ENCODE measurements at places on chromosomes 7 and 10. TPM values are rescaled to one million over a fixed set of nuclear protein-coding genes. Genes with fewer than 3 reads are reported as not detected.
A peak's percentile ranks its signal among the peaks of the same experiment; 100 is the strongest.

GRCh38 chr7:23863209-23863787, 153.3 kb downstream of the STK31 start:
- DNase-seq = no peak

- no peak for DNase-seq
Observed at GRCh38 chr7:4109481-4110110, 572.5 kb upstream of the FOXK1 start.

DNA sequence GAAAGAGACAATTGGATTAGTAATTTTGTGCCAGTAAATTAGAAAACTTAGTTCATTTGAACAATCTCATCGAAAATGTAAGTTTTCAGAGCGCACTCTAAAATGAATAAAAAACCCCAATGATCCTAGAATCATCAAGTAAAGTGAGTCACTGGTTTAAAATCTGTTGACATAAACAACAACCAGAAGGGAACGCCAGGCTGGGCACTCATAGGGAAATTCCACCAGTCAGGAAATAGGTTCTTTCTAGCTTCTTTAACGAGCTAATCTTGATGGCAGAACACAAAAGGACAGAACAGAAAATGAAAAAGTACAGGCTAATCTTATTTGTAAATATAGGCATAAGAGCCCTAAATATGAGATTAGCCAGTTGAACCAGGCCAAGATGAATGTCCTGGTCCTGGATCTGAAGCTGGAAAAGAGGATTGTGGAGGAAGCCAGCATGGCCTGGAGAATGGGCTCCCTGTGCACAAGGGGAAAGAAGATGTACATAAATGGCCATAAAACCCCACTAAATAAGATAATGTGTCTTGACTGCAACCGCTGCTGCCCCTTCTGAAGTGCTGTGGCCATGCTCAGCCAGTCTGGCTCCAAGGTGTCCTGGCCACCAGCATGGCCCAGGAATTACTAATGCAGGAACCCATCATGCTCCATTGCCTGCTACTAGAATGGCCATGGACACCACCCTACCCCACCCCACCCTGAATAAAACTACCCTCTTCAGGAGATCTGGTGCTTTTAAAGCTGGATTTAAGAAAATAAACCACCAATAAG, 114.0 kb downstream of the WDFY4 start:
- DNase-seq = no peak

DNA sequence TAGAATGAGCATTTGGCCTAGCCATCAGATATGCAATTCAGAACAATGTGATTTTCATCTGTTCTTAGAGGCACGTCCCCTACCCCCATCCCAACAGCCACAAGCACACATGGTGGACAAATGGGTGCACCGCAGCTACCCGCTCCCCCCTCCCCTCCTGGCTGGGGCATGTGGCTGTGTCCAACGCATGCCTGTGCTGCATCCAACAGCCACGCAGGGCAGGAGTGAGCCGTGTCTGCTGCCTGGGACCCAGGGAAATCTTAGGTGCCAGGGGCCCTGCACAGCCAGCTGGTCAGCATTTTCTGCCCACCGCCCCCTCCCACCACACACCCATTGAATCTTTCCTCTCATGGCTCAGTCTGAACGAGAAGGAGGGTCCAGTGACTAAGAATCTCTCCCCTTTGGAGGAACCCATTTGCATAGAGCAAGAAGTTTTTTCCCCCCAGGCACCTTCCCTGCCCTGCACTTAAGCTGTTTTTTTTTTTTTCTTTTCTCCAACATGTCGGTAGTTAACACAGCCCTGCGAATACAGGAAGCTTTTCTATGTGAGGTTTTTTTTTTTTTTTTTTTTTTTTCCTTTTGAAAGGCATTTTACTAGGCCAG, 138.9 kb downstream of the WDR11 start:
- no peak for DNase-seq

GRCh38 chr7:117435475-117436043, 8.3 kb upstream of the ASZ1 start:
- no peak for DNase-seq

GRCh38 chr10:76697923-76698322, 939.7 kb downstream of the KCNMA1 start:
- no peak for DNase-seq

DNA sequence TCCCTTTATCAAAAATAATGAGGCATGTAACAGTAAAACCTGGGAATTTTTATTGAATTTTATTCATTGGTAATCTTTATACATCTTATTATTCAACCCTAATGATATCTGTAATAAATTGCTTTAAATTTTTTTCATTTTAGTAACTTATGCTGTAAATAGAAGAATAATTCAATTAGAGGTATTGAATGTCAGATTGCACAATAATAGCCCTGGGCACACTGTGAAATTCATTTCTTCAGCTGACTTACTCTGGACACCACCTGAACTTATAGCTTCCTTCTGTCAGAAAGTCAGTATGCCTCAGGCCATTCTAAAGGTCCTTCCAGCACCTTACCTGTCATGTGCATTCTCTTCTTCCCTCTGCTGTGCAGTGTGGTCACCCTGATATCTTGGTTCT, 59.2 kb downstream of the ADAM22 start:
- no peak for DNase-seq

- peak; percentile 55 for DNase-seq
Observed at GRCh38 chr7:27834179-27834921, 94.4 kb downstream of the TAX1BP1 start.

GRCh38 chr10:86965986-86966654, 2.2 kb upstream of the ADIRF start:
- no peak for DNase-seq

- DNase-seq = peak; percentile 94
Observed at GRCh38 chr7:12686234-12686890, 1.1 kb upstream of the ARL4A start.

DNA sequence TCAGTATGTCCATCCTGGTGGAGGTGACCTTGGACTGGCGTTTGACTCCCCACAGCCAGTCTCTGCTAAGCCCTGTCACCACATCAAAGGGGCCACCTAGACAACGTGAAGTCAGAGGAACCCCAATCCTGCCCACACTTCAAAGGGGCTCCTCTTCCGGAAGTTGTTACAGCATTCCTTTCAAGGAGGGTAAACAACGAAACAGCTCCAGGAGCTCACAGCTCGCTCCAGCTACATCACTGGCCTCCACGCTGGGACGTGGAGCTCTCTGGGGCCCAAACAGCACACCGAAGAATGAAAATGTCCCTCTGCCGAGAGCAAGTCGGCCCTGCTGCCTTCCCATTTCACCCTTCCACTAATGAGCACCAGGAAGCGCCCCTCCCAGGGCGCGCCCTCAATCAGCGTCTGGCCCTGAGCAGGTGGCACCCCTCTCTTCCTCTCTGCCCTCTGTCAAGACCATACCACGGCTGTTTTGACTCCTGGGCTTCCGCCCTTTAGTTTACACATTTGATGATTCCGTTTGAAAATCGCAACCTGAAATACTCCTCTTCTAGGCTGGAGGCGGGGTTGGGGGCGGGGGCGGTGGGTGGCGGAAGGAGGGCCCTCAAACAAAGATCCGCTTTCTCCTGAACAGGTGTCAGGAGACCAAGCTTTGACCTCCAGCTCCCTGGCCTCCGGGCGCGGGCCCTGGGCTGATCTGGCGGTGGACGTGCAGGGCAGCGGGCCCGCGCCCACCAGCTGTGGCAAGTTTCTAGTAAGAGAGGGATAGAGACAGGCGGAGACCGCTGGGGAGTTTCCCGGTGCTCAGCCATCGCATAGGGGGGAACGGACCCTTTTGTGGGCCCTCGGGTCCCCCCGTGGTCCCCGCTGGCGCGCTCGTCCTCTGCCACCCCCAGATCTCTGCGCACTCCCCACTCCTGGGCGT, 53.1 kb upstream of the KDM7A start:
- DNase-seq = no peak

- no peak for DNase-seq
Observed at GRCh38 chr10:88041243-88042159, 178.1 kb downstream of the PTEN start.

GRCh38 chr10:29050081-29050480, 238.8 kb upstream of the LYZL1 start:
- no peak for DNase-seq

DNA sequence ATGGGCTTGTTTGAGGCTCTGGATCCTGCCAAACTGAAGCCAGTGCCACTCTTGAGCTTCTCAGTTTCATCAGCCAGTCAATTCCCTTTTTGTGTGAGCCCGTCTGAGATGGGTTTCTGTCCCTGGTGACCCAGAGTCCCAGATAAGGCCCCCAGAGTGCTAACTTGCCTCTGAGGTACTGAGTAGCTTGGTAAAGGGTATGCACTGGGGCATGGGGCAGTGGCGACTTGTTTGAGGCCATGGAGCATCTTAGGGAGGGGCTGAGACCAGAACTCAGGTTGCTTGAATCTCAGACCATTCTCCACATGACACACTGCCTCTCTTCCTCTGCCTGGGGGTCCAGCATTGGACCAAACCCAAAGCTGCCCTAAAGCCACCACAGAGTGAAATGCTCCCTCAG, 35.2 kb upstream of the NANOS1 start:
- DNase-seq = no peak

GRCh38 chr10:43293677-43294057, 26.8 kb upstream of the RASGEF1A start:
- no peak for DNase-seq

DNA sequence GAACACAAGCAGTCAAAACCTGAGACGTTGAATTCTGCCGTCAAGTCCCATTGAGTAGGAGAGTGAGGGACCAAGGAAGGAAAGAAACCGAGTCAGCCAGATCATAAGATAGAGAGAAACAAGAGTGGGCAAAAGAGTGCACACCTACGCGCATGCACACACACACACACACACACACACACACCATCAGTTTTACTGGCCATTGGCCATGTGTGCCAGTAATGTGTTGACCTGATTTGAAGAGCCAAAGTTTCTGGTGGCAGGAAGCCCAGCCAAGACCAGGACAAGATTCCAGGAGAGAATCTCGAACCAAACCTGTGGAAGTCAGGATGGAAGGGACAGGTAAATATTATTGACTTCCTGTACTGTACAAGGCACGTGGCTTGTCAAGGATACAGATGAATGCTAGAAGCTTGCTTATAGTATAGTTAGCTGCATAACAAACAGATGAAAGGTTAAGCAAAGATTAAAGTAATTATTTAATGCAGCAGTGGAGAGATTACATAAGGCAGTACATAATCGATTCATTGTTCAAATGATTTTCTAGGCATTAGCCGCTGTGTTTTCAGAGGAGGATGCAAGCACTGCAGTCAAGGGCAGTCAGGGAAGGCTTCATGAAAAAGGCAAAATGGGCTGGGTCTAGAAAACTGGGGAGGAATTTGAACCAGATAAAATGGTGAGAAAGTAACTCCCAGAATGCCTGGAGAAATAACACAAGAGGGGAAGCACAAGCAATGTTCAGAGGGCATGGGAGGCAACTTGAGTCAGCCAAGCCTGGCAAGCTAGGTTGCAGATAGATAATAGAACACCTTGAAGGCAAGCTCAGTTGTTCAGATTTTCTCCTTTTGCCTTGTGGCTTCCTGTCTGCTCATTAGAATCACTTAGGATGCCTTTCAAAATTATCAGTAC, 2.7 kb upstream of the HYCC1 start:
- no peak for DNase-seq

GRCh38 chr10:43739161-43739560, 90.5 kb upstream of the ZNF32 start:
- DNase-seq = no peak

DNA sequence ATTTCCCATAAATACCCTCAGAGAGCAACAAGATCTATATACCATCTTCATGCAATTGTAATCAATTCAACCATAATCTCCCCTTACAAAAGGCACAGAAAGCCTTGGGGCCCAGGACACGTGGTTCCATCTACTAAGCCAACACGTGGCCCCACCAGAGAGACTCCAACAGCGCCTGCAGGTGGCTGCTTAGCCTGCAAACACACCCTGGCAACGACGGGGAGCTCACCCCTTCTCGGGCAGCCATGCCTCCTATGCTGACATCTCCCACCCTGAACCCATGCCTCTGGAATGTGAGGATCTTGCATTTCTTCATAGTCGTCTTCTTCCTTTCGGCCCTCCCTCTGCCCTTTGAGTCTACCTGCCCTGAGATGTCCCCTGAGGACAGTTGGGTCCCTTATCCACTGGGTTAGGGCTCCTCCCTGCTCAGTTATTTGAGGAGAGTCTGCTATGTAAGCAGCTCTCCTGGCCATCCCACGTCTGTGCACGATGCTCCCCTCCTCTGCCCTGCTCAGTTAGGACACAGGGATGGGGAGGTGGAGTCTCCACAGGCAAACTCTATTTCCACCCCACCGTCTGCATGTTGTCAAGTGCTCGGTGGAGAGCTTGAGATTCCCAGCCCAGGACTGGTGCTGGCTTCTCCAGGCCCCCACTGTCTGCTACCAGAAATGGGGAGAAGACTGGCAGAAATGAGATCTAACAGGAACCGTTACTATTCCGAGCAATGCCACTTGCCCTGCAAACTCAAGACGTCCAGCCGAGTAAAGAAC, 36.5 kb downstream of the EBF3 start:
- no peak for DNase-seq

GRCh38 chr7:101915000-101915399, 97.6 kb downstream of the CUX1 start:
- peak; percentile 48 for DNase-seq

- no peak for DNase-seq
Observed at GRCh38 chr10:103373544-103373943, 5.8 kb downstream of the TAF5 start.

DNA sequence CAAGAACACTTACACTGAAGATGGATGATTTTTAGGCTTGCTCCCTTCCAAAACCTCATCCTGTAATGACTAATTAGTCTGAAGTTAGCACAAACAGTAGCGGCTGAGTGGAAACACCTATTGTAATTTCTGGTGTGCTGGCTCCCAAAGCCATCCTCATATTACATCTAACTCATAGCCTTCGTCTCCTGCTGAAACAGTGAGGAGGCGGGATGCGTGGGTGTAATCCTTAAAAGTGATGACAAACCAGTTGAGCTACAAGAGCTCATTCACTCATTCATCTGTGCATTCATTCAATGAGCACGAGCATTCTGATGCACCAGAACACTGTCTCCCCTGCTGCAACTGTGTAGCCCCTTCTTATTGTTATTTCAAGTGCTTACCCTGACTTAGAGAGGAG, 235.3 kb downstream of the CALN1 start:
- DNase-seq = no peak

- DNase-seq = no peak
Observed at GRCh38 chr10:47062441-47063200, 151.4 kb downstream of the PTPN20 start.

GRCh38 chr10:12081879-12082557, 13.3 kb downstream of the DHTKD1 start:
- DNase-seq = no peak

- DNase-seq = no peak
Observed at GRCh38 chr7:27709137-27710075, 30.6 kb upstream of the TAX1BP1 start.

Gene CDK1
- 0.47 TPM for polyA plus RNA-seq

Gene FEZF1
- polyA plus RNA-seq = not detected

Gene TDRD1
- 0.03 TPM for polyA plus RNA-seq

Gene TAC1
- polyA plus RNA-seq = 0.14 TPM

Gene WDR86
- 0.03 TPM for polyA plus RNA-seq

Gene ABCB4
- 1.1 TPM for polyA plus RNA-seq

Gene POU6F2
- not detected for polyA plus RNA-seq

Data from psoas muscle (tissue), 8 donors.